ENCODE measurements at places on chromosomes 11 and 22. TPM values are rescaled to one million over a fixed set of nuclear protein-coding genes. Genes with fewer than 3 reads are reported as not detected.

GRCh38 chr11:94504689-94505293 lies 7.5 kb upstream of the C11orf97 start:
- no peaks in the 10 kb centered on the region for H3K27me3 ChIP-seq
- DNase-seq, result peak; percentile 67
- no peak overlapping the region for H3K4me3 ChIP-seq
- no peaks in the 10 kb centered on the region for H3K4me1 ChIP-seq

GRCh38 chr11:70105755-70106571 lies 27.8 kb downstream of the ANO1 start:
- H3K27me3 ChIP-seq, result peaks cover 12% of the 10 kb centered on the region
- H3K36me3 ChIP-seq, result no peaks in the 10 kb centered on the region
- no peak overlapping the region for H3K4me3 ChIP-seq
- DNase-seq, result no peak
- no peak overlapping the region for H3K27ac ChIP-seq
- H3K4me1 ChIP-seq, result peaks cover 6% of the 10 kb centered on the region

DNA sequence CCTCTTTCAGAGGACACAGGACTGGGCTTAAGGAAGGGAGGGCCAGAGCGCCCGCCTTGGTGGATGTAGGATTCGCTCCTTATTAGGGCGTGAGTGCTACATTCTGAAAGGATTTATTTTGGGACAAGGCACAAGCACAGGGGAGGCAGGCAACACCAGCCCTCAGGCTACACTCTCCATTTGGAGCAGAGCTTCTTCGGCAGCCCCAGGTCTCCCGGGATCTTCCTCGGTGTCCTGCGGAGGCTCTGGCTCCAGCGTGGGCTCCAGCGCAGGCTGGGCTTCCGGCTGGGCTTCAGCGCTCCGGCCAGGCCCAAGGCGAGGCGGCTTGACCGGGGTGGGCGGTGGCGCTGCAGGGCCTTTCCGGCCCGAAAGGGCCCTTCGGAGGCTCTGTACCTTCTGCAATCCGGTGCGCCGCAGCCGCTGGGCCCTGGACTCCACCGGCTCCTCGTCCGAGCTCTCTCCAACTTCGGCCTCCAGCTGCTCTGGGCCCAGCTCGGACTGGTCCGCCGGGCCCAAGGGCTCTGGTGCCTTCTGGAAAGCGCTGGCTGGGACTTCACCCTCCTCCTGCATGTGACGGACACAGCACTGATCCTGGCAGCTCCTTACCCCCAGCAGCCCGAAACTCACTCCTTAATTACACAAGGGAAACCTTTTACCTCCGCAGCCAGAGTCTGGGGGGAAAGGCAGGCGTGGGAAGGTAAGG lies 1.1 kb downstream of the CAVIN3 start:
- H3K27ac ChIP-seq, result peak overlapping the region; percentile 100
- H3K27me3 ChIP-seq, result no peaks in the 10 kb centered on the region
- peak; percentile 74 for DNase-seq

- no peak for DNase-seq
- no peaks in the 10 kb centered on the region for H3K36me3 ChIP-seq
- no peak overlapping the region for H3K27ac ChIP-seq
- H3K4me1 ChIP-seq, result no peaks in the 10 kb centered on the region
- no peak overlapping the region for H3K4me3 ChIP-seq
Observed at GRCh38 chr11:114252767-114253166, 43.4 kb upstream of the NNMT start.

DNA sequence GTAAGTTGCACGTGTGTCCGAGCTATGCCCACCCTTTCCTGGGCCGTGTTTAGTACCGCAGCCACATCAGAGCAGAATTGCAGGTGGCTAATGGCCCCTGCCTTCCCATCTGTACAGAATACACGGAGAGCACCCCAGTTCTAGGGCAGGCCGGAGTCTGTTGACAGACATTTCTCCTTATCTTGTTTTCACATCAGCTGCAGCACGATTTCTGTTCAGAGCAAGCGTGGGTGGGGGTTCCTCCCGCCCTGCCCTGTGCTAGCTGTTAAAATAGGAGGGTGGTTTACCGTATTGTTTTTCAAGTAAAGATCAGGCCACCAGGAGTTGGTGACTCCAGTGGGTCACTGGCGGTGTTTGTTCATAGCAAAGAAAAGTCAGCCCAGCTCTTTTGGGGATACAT lies 41.1 kb downstream of the UBASH3B start:
- DNase-seq, result no peak
- H3K27me3 ChIP-seq, result no peaks in the 10 kb centered on the region
- H3K4me3 ChIP-seq, result no peak overlapping the region
- H3K36me3 ChIP-seq, result no peaks in the 10 kb centered on the region
- peaks cover 13% of the 10 kb centered on the region for H3K4me1 ChIP-seq
- H3K27ac ChIP-seq, result no peak overlapping the region

DNA sequence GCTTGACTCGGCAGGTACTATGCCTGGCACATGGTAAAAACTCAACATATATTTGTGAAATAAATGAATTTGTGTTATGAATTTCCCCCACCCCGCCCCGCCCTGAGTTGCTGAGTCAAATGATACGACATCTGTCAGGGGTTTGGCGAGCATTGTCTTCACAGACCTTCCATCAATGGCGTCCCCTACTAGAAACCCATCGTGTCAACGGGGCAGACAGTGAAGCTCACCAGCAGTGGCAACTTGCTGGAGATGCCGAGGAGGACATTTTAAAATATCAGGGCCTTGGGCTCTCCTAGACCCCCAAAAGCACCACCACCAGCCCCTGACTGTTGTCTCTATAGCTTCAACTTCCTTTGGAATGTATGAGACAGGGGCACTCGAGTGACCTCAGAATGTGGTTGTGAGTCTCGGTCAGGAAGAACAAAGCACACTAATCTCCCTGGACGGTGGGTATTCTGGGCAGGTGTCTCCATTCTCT lies 761 bp upstream of the NXF1 start:
- peak overlapping the region; percentile 74 for H3K27ac ChIP-seq
- DNase-seq, result peak; percentile 45
- peaks cover 20% of the 10 kb centered on the region for H3K4me1 ChIP-seq
- H3K27me3 ChIP-seq, result no peaks in the 10 kb centered on the region

DNA sequence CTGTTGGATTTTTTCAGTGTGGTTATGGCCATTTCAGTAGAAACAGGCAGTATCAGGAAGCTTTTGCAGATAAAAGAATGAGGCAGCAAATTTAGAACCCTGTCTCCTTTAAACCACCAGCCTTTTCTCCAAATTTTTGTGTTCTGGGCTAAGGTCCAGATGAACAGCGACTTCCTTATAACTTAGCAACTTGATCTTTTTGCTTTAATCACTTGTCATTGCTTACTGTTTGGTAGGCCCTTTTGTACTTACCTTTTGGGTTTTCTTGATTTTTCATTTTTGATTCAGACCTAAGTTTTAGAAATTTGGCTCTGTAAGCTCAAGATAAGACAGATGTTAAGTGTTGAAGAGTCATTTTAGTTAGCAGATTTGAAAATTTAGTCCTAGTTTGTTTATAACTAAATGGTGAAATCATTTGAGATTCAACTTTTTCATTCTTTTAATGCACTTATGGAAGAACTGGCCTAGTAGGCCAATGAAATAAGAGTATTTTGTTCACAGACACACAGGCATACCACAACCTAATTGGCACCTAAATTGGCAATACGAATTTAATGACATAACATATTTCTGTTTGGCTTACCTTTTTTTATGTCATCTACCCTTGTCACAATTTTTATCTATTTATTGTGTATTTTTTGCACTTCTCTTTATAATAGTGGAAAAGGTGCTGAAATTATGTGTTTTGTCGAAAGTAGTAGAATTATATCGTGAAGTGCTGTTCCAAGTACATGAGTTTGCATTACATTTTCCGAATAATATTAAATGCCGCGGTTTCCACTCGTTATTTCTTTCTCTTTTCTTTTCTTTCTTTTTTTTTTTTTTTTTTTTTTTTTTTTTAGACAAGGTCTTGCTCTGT lies 2.1 kb downstream of the RTN3 start:
- peaks cover 38% of the 10 kb centered on the region for H3K4me1 ChIP-seq
- no peaks in the 10 kb centered on the region for H3K36me3 ChIP-seq
- H3K4me3 ChIP-seq, result peak overlapping the region; percentile 83
- no peaks in the 10 kb centered on the region for H3K27me3 ChIP-seq
- H3K27ac ChIP-seq, result peak overlapping the region; percentile 75
- peak; percentile 61 for DNase-seq

GRCh38 chr22:26702906-26703830 lies 45.8 kb downstream of the MIAT start:
- H3K4me3 ChIP-seq, result no peak overlapping the region
- H3K27ac ChIP-seq, result no peak overlapping the region
- DNase-seq, result peak; percentile 49
- no peaks in the 10 kb centered on the region for H3K27me3 ChIP-seq

DNA sequence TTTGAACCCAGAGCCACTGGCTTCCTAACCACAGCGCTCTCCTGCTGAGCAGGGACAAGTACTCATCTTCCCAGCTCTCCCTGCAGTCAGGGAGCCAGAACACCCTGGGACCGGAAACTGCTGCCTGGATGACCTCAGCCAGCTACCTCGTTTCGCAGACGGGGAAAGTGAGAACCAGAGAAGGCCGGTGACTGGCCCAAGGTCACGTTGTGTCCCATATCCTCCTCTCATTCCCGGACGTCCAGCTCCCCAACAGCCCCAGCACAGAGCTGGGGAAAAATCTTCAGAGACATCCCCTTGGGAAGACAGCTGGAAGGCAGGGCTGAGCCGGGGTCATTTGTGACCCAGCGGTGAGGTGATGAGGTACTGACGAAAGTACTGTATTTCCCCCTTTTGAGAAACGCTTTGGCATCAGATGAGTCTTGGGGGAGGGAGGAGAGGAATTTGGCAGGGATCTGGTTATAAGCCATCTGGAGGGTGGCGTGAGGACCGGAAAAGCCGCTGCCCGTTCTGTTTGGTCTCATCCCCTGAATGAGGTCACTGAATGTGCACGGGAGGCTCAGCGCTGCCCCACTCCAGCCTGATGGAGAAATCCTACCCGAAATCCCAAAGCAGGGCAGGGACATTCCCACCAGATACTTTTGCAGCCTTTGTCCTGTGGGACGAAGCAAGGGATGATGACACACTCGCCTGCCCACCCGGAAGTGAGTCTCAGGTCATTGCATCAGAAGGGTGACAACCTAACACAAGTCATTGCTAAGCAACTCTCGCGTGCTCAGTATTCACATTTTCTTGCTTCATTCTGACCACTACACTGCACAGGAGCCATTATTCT lies 41.1 kb downstream of the LIF start:
- DNase-seq, result peak; percentile 97
- peak overlapping the region; percentile 98 for H3K27ac ChIP-seq
- no peaks in the 10 kb centered on the region for H3K27me3 ChIP-seq
- H3K4me1 ChIP-seq, result peaks cover 54% of the 10 kb centered on the region
- peak overlapping the region; percentile 30 for H3K4me3 ChIP-seq

GRCh38 chr11:108483163-108483562 lies 15.0 kb downstream of the POGLUT3 start:
- no peak overlapping the region for H3K4me3 ChIP-seq
- H3K27me3 ChIP-seq, result no peaks in the 10 kb centered on the region
- no peaks in the 10 kb centered on the region for H3K4me1 ChIP-seq
- 0 out of 2 replicates have a peak, but pooled peaks cover 7% of the 10 kb centered on the region for H3K36me3 ChIP-seq
- no peak overlapping the region for H3K27ac ChIP-seq

DNA sequence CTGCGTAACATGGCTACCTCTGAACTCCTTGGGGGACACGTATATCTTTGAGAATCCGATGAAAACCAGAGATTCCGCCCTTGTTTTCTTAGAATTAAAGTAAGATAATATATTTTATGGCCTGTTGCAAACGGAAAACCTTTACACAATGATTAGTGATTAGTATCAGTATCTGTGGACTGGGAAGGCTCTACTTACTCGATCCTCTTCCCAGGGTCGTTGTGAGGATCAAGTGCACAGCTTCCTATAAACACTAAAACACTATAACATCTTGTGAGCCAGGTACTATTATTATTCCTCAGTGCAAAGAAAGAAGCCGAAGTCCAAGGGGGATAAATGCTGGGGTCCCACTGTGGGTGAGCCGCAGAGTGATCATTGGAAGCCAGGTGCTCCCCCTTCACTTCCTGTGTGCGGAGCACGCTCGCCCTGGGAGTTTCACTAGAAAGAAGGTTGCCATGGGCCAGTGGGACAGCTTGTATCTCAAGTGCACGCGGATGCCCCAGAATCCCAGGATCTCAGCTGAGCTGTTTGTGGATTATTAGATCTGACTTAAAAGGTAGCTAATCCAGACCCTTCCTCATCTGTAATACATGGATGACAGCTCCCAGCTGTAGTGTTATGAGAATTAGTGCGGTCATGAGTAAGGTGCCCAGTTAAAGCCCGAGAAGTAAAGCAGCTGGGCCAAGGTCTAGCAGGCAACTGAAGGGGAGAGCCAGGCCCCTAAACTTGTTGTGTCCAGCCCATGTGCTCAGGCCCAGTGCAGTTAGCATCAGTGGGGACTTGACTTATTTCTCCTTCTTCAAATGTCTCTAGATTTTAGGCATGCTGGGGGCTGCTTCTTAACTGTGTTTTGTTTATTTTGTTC lies 839 bp downstream of the CBY1 start:
- peak overlapping the region; percentile 90 for H3K27ac ChIP-seq
- H3K27me3 ChIP-seq, result no peaks in the 10 kb centered on the region
- DNase-seq, result peak; percentile 47
- H3K36me3 ChIP-seq, result no peaks in the 10 kb centered on the region
- peaks cover 7% of the 10 kb centered on the region for H3K4me1 ChIP-seq

DNA sequence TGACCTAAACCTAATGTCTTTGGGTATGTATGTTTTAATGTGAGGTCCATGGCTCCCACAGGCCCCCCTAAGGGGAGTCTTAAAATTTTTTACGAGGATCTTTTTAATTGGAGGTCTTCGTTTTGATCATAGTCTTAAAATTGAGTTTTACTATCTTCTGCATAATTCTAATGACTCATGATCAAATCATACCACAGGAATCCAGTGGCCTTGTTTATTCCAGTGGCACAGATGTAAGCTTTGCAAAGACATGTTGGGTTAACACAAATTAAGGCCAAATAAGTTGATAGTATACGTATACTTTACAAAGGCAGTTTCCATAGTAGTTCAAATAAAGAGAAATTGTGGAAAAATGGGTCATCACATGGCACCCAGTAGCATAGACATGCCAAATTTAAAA lies 33.9 kb upstream of the FJX1 start:
- H3K27ac ChIP-seq, result peak overlapping the region; percentile 62
- peaks cover 64% of the 10 kb centered on the region for H3K4me1 ChIP-seq
- no peaks in the 10 kb centered on the region for H3K27me3 ChIP-seq
- H3K36me3 ChIP-seq, result no peaks in the 10 kb centered on the region
- H3K4me3 ChIP-seq, result no peak overlapping the region

DNA sequence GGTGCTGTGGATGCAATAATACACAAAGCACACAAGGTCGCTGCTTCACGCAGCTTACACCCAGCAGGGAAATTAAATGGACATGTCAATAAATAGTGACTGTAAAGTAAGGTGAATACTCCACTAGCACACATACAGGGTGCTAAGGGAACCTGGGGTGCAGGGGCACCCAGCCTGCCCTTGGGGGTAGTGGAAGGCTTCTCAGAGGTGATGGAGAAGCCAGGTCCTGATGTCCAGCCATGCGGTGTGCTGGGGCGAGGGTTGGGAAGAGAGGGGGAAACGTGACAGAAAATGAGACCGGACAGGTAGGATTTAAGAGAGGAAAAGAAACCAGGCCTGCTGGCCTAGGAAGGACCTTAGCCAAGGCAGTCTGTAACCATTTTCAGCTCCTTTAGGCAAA lies 200.5 kb downstream of the GRIK4 start:
- H3K27me3 ChIP-seq, result no peaks in the 10 kb centered on the region
- no peaks in the 10 kb centered on the region for H3K36me3 ChIP-seq
- no peak for DNase-seq
- peaks cover 13% of the 10 kb centered on the region for H3K4me1 ChIP-seq
- H3K27ac ChIP-seq, result no peak overlapping the region

The LRRC56 gene
- 0.72 TPM for polyA plus RNA-seq

The OR4A16 gene
- polyA plus RNA-seq, result not detected

The PHF21B gene
- not detected for polyA plus RNA-seq

The FBLN1 gene
- 335 TPM for polyA plus RNA-seq

The OR2AG1 gene
- polyA plus RNA-seq, result not detected

The PATE4 gene
- polyA plus RNA-seq, result not detected

The MYO7A gene
- polyA plus RNA-seq, result not detected

The GTF2H1 gene
- 61.6 TPM for polyA plus RNA-seq

The PGM2L1 gene
- polyA plus RNA-seq, result 4.7 TPM

Measured in GM23248 (cell line).